Glomerular endothelial cell (primary cell): ENCODE measurements at places on chromosomes 3 and 15. TPM values are rescaled to one million over a fixed set of nuclear protein-coding genes. Genes with fewer than 3 reads are reported as not detected.

- no peak for DNase-seq
Observed at GRCh38 chr15:85112997-85113396, 131.3 kb downstream of the PDE8A start.

DNA sequence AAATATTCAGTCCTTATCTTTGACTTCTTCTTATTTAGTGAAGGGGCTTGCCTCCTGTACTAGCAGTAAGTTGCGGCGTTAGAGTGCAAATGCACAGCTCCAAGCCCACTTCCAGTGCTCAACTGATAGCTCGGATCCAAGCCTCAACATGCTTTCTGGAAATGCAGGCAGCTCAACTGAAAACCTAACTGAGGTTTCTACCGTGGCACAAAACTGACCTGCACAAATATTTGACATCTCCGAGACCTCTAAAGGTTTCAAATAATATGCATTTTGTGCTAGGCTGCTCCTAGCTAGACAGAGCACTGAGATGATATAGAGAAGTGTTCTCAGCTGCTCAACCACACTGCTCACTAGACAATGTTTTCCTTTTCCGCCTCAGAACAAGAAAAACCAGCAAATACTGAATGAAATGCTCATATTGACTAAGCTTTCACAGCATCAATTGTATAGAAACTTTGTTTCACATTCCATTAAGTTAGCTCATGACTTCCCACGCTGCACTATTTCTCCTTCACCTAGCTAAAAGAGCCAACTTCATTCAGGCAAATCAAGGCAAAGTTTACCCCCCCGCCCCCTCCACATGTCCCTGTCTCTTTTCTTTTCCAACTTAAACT is 822 bp downstream of the ZNF385D start:
- no peak for DNase-seq

- DNase-seq: no peak
Observed at GRCh38 chr3:139527265-139527664, 12.3 kb downstream of the RBP1 start.

DNA sequence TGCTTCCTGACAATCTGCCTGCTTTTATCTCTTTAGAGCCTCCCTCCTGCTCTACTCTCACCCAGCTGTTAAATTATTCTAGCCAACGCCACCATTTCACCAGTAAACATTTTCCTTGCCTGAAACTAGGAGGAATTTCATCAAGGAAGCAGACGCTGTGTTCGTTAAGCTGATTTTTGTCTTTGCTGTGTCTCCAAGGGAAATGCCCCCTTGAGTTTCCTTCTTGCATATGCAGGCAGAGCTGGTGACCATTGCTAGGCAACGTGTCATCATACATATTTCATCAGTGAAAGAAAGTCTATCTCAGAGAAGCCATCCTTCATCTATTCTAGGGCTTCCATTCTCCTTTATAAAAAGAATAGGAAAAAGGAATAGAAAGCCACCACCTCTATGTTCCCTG is 87.0 kb upstream of the ST8SIA2 start:
- DNase-seq: no peak

DNA sequence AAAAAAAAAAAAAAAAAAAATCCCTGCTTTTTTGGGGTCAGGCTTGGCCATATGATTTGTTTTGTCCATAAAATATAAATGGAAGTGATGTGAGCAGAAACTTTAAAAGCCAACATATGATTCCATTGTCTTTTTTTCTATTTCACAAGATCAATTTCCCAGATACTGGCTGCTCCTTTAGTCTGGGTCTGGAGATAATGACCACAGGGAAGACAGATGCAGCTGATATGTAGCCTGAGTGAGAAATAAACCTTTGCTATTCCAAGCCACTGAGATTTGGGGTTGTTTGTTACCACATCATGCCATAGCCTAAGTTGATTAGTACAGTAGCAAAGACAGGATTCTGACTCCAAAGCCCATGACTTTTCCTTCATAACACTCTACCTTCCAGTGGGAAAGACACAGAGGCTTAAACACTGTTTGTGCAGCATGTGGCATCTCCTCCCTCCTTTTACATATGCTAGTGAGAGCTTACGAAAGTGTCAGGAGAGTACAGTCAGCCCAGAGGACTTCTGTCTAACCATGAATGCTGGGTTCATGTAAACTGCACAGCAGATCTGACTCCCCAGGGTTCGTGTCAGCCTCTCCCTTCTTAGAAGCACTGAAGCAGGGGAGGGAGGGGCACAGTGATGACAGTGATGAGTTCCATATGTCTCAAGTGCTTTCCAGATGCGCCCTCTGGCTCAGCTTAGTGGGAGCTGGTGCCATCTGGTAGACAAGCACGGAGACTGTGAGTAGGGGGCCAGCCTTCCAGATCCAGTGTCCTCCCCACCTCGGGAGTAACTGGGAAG is 36.7 kb upstream of the SLC7A14 start:
- no peak for DNase-seq

CIP2A gene
- total RNA-seq: 5.0 and 12.0 TPM in 2 replicates

IQCF5 gene
- not detected in 2 replicates for total RNA-seq

GAP43 gene
- 0.18 TPM in 1 of 2 replicates, not detected in the other for total RNA-seq

GOLGA8T gene
- 0.23 TPM in 1 of 2 replicates, not detected in the other for total RNA-seq

TJP1 gene
- total RNA-seq: 99.0 and 142 TPM in 2 replicates

SOX14 gene
- total RNA-seq: not detected in 2 replicates

RETNLB gene
- not detected in 2 replicates for total RNA-seq

ZDHHC19 gene
- not detected in 2 replicates for total RNA-seq

OR5K3 gene
- not detected in 2 replicates for total RNA-seq

PPP2R3A gene
- total RNA-seq: 12.8 and 15.9 TPM in 2 replicates
